ENCODE measurements at places on chromosomes 6 and 20. TPM values are rescaled to one million over a fixed set of nuclear protein-coding genes. Genes with fewer than 3 reads are reported as not detected.

GRCh38 chr20:36613974-36614373 lies 8.4 kb downstream of the RAB5IF start:
- H3K36me3 ChIP-seq, result peaks cover 17% of the 10 kb centered on the region
- H3K4me3 ChIP-seq, result no peak overlapping the region
- H3K4me1 ChIP-seq, result no peaks in the 10 kb centered on the region
- DNase-seq, result no peak

The PPP1R14C gene
- 6.6 TPM for total RNA-seq

GRCh38 chr6:42702200-42702599 lies 20.2 kb downstream of the PRPH2 start:
- no peaks in the 10 kb centered on the region for H3K36me3 ChIP-seq
- no peaks in the 10 kb centered on the region for H3K27me3 ChIP-seq
- peaks cover 9% of the 10 kb centered on the region for H3K4me1 ChIP-seq

GRCh38 chr6:29107758-29108157 lies at the start of gene OR2J3:
OR2J3 (plus strand) TSS chr6:29108058; CDS start chr6:29111891, 3,833 bp downstream.
- no peak within 1 kb of the TSS for H3K27ac ChIP-seq
- no peaks in the 10 kb centered on the region for H3K36me3 ChIP-seq

The ESR1 gene
- total RNA-seq, result 0.05 TPM

The VGLL2 gene
- 1.7 TPM for total RNA-seq

GRCh38 chr6:147990159-147990558 lies 352.5 kb upstream of the SASH1 start:
- no peaks in the 10 kb centered on the region for H3K27me3 ChIP-seq
- H3K36me3 ChIP-seq, result no peaks in the 10 kb centered on the region
- no peak overlapping the region for H3K4me3 ChIP-seq
- no peak overlapping the region for H3K27ac ChIP-seq
- no peak for DNase-seq

DNA sequence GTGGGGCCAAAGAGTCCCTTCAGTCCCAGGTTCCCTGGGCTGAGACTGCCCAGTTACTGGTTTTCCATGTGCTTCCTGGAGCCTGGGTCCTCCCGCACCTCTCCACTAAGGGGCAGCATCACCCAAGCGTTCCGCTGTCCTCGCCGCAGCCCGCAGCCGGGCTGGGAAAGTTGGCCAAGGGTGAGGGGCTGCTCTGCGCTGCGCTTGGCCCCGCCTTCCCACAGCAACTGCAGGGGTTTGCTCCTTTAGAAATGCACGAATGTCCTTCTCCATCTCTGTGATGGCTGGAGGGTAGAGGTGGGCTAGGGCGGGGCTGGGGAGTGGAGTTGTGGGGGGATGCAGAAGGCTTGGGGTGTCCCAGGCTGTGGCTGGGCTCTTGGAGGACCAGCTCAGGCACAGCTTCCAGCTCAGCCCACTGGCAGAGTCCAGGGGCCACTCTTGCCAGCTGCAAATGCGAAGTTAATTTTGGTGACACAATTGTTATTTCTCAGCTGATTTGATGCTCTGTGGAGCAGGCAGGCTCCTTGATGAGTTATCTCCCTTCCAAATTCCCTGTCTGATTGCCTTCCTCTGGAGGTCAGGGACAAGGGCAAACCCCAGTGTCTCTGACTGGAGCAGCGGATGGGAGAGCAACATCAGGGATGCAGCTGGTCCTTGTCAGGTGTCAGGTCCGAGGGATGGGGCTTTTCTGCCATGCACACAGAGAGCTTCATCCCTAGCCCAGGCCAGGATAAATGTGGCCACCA lies 63.2 kb downstream of the NOL4L start:
- H3K27ac ChIP-seq, result no peak overlapping the region
- no peaks in the 10 kb centered on the region for H3K36me3 ChIP-seq
- H3K4me1 ChIP-seq, result peaks cover 14% of the 10 kb centered on the region

DNA sequence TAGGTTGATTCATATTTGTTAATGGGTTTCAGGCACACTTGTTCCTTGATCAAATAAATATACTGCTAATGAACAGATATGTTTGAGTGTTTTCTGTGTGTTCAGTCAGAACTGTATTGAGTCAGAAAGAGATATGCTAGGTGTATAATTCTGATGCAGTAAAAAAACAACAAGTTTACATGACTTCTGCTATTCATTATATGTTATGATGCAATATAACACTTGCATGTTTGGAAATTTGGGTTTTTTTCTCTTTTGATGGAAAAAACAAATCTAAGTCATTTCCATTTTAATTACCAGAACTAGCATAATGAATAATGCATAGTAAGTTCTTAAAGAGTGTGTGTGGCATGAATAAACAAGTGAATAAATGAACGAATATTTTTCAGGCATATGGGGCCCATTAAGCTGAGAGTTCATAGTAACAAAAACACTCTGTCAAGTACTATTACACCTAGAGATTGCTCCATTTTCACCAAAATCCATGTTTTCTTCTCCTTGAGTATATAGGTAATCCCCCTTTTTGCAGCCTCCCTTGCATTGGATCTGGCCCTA lies 208.3 kb upstream of the NT5E start:
- H3K27me3 ChIP-seq, result no peaks in the 10 kb centered on the region
- no peaks in the 10 kb centered on the region for H3K4me1 ChIP-seq
- no peak overlapping the region for H3K4me3 ChIP-seq
- no peaks in the 10 kb centered on the region for H3K36me3 ChIP-seq

DNA sequence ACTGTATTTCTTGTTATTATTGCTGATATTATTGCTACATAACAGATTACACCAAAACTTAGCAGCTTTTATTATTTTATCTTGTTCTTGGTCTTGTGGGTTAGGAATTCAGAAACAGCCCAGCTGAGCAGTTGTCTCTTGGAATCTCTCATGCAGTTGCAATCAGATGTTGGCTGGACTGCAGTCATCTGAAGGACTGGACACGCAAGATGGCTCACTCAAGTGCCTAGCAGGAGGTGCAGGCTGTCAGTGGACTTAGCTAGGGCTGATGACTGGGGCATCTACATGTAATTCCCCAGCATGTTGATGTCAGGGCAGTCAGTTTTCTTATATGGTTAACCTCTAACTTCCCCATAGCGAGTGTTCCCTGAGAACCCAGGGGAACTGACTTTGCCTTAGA lies 128.6 kb upstream of the PLCB4 start:
- DNase-seq, result peak; percentile 37
- peaks cover 2% of the 10 kb centered on the region for H3K27me3 ChIP-seq
- no peak overlapping the region for H3K4me3 ChIP-seq
- H3K36me3 ChIP-seq, result no peaks in the 10 kb centered on the region
- H3K27ac ChIP-seq, result no peak overlapping the region
- no peaks in the 10 kb centered on the region for H3K4me1 ChIP-seq

The ZNF512B gene
- total RNA-seq, result 27.5 TPM

GRCh38 chr6:48027704-48028435 lies 83.1 kb downstream of the PTCHD4 start:
- no peaks in the 10 kb centered on the region for H3K27me3 ChIP-seq
- H3K36me3 ChIP-seq, result no peaks in the 10 kb centered on the region
- DNase-seq, result no peak
- peaks cover 3% of the 10 kb centered on the region for H3K4me1 ChIP-seq
- H3K27ac ChIP-seq, result no peak overlapping the region

DNA sequence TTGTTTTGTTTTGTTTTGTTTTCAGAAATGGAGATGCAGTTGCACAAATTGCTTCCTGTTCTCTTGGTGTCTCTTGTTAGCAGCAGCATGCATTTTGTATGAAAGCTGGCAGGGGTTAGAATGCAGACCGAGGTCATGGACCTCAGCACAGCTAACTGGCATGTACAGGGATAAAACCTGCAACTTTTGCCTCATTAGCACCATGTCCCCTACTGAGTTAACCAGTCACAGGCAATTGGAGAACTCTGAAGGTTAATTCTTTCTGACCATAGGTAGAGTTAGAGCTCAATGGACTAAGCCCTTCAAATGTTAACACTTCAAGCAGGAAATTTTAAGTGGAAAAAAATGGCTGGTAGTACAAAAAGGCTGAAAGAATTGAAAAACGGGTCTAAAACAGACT lies 377.1 kb downstream of the ADGRB3 start:
- no peaks in the 10 kb centered on the region for H3K4me1 ChIP-seq
- no peaks in the 10 kb centered on the region for H3K27me3 ChIP-seq
- no peak for DNase-seq
- no peaks in the 10 kb centered on the region for H3K36me3 ChIP-seq
- H3K4me3 ChIP-seq, result no peak overlapping the region

DNA sequence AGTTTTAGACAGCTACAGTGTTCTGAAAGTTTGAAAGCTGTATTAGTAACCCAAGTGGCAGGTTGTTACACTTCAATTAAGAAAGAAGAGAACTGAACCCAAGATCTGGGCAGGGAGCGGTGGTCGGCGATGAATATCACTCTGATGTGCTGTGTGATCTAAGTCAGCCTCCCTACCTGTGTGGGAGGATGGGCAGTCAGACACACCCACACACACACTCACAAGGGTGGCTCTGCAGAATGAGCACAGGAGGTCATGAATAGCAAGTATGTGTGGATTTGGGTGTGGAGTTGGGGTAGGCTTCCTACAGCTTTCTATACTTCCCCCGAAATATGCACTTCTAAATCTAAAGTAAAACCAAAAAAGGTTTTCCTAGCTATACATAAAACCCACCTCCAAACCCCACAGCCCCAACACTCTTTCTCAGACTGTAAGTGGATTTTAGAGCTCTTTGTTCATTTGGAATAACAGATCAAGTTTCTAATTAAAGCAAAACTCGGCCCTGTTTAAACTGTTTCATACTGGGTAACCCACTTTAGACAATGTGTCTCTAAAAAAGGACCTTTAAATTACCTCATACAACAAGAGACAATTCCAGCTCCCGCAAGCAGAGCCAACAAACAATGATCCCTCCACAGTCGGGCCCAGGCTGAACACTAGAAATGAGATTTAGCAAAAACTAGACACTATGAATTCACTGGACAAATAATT lies 19.4 kb downstream of the TNFRSF21 start:
- H3K27me3 ChIP-seq, result no peaks in the 10 kb centered on the region
- H3K36me3 ChIP-seq, result peaks cover 4% of the 10 kb centered on the region
- no peak overlapping the region for H3K27ac ChIP-seq
- no peak overlapping the region for H3K4me3 ChIP-seq
- H3K4me1 ChIP-seq, result no peaks in the 10 kb centered on the region

The TXNDC5 gene
- total RNA-seq, result 202 TPM

- no peak for DNase-seq
- no peak overlapping the region for H3K4me3 ChIP-seq
- no peaks in the 10 kb centered on the region for H3K4me1 ChIP-seq
- H3K27me3 ChIP-seq, result no peaks in the 10 kb centered on the region
- H3K36me3 ChIP-seq, result no peaks in the 10 kb centered on the region
Observed at GRCh38 chr6:119481976-119482375, 132.4 kb upstream of the MAN1A1 start.

- H3K27ac ChIP-seq, result no peak overlapping the region
- H3K4me3 ChIP-seq, result no peak overlapping the region
- H3K36me3 ChIP-seq, result no peaks in the 10 kb centered on the region
- H3K4me1 ChIP-seq, result no peaks in the 10 kb centered on the region
Observed at GRCh38 chr6:144075187-144075586, 20.2 kb downstream of the SF3B5 start.

- no peaks in the 10 kb centered on the region for H3K36me3 ChIP-seq
- no peaks in the 10 kb centered on the region for H3K27me3 ChIP-seq
- no peaks in the 10 kb centered on the region for H3K4me1 ChIP-seq
- no peak overlapping the region for H3K4me3 ChIP-seq
- no peak overlapping the region for H3K27ac ChIP-seq
Observed at GRCh38 chr6:84498905-84499304, 265.5 kb downstream of the TBX18 start.

GRCh38 chr6:30019819-30020218 lies 41.2 kb upstream of the POLR1H start:
- H3K27me3 ChIP-seq, result no peaks in the 10 kb centered on the region
- H3K36me3 ChIP-seq, result no peaks in the 10 kb centered on the region
- no peak overlapping the region for H3K27ac ChIP-seq
- no peak for DNase-seq
- H3K4me1 ChIP-seq, result no peaks in the 10 kb centered on the region
- H3K4me3 ChIP-seq, result no peak overlapping the region

- no peak overlapping the region for H3K27ac ChIP-seq
- H3K4me1 ChIP-seq, result no peaks in the 10 kb centered on the region
- no peaks in the 10 kb centered on the region for H3K36me3 ChIP-seq
Observed at GRCh38 chr20:13261460-13262301, 40.6 kb downstream of the ISM1 start.

The UBE3D gene
- total RNA-seq, result 6.8 TPM

DNA sequence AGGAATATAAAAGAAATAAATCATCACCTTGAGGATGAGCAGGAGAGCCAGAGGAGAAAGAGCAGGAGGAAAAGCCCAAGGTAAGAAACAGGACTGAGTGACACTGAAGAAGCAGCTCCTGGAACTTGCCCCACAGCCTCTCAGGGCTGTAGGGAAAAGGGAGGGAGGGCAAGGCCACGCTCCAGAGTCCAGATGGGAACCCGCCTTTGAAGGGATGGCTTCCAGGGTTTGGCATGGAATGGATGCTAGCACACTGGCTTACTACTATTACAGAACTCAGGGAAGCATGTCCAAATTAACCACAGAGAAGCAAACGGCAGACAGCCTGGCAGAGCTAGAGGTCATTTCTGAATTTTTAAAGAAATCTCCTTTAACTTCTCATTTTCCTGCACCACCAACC lies 26.8 kb downstream of the RALGAPA2 start:
- DNase-seq, result no peak
- H3K36me3 ChIP-seq, result no peaks in the 10 kb centered on the region
- no peaks in the 10 kb centered on the region for H3K27me3 ChIP-seq
- no peak overlapping the region for H3K4me3 ChIP-seq

- DNase-seq, result no peak
- H3K4me3 ChIP-seq, result no peak overlapping the region
- H3K27ac ChIP-seq, result no peak overlapping the region
- H3K27me3 ChIP-seq, result no peaks in the 10 kb centered on the region
- no peaks in the 10 kb centered on the region for H3K36me3 ChIP-seq
- no peaks in the 10 kb centered on the region for H3K4me1 ChIP-seq
Observed at GRCh38 chr6:139701695-139702094, 327.2 kb upstream of the CITED2 start.

Data from astrocyte (in vitro differentiated cells and primary cell).